NCI-H774 (cell line): ENCODE measurements at places on chromosomes 13 and 19.
A peak's percentile ranks its signal among the peaks of the same experiment; 100 is the strongest.

DNA sequence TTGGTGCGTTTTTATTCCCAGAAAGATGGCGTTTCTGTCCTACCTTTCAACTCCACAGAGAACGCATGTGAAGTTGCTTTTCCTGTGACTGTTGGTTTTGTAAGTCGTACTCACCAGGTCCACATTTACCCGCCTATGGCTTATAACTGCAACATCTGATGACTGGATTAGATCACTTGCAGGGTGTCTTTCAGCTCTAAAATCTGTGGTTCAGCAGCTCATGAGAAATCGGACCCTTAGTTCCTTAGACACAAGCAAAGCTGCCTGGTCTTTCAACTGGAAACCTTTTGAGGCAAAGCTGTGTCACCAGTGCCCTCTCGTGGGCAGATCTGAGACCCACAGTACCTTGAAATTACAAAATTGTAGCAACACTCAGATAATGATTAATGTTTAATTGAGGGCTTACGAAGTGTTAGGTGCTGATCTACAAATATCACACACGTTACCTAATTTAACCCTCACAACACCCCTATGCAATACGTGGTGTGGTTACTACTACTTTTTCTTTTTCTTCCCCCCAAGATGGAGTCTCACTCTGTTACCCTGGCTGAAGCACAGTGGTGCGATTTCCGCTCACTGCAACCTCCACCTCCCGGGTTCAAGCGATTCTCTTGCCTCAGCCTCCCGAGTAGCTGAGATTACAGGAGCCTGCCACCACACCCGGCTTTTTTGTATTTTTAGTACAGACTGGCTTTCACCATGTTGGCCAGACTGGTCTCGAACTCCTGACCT, 65.4 kb downstream of the RUBCNL start:
- peak; percentile 18 for DNase-seq

DNA sequence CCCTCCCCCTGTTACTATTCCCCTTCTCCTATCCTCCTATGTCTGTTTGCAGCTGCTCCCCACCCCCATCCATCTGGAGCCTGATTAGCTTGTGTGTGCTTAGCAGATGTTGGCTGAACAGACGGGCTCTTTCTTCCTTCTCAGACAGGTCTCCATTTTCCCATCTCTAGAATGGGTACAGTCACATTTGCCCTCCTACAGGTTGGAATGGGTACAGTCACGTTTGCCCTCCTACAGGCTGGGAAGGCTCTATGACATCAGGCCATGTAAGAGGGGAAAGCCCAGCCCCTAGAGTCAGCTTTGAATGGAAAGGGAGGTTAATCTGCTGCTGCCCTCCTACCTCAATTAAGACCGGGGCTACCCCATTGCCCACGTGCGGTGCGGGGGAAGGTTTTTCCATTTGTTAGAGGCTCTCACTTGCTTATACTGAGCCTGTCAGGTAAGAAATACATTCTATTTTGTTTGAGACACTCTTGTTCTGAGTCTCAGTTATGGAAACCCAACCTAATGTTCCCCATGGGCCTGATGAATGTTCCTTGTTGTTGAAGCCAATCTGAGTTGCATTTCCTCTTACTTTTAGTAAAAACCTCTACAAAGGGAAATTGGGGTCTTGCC, 2.2 kb upstream of the CLEC17A start:
- no peak for DNase-seq

- DNase-seq: no peak
Measured at GRCh38 chr13:22549126-22549525, 631.7 kb upstream of the SGCG start.

GRCh38 chr19:7645656-7646425, 8.9 kb downstream of the STXBP2 start:
- no peak for DNase-seq

- no peak for DNase-seq
Measured at GRCh38 chr13:109548374-109548773, 238.0 kb downstream of the IRS2 start.

DNA sequence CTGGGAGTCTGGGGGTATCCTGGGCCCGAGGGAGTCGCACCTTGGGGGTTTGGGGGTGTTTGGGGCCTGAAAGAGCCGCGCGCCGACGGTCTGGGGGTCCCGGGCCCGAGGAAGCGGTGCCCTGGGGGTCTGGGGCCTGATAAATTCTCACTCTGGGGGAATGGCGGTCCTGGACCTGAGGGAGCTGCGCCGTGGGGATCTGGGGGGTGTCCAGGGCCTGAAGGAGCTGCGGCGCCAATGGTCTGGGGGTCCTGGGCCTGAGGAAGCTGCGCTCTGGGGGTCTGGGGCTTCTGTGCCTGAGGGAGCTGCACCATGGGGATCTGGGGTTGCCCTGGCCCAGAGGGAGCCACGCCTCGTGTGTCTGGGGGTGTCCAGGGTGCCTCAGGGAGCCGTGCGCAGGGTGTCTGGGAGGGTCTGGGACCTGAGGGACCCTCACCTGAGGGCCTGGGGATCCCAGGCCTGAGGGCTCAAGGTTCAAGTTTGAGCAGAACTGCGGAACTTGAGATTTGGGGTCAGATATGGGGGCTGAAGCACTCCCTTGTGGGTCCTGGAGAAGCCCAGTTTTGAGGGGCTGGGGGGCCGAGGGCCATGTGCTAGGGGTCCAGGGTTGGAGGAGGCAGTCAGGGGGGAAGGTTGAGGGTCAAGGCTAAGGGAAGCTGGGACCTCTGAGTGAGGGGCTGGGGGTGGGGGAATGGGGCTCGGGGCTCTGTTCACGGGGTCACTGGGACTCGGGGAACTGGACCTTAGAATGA, 1.1 kb downstream of the HDGFL2 start:
- no peak for DNase-seq

GRCh38 chr13:102651892-102652291, 43.0 kb downstream of the METTL21C start:
- no peak for DNase-seq

DNA sequence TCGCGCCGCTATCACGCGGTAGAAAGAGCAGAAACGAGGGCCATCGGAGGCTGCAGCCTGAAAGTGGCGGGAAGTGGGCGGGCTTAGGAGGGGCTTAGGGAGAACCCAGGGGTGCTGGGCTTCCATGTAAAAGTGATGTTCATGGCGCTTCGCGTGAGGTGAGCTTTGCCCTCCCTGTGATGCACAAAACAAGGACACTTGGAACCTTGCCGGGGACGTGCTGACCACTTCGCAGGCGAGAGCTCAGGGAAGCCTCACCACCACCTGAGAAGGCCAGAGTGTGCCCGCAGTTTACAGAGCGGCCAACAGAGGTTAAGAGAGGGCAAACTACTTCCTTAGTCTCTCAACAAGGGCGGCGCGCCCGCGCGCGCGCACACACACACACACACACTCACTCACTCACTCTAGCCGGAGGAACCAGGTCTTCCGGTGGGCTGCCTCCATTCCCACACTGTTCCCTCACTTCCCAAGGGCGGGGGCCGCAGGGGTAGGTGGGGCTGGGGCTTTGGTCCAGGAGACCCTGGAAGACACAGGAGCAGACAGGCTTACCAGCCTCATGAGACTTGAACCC, 651 bp downstream of the GAPDHS start:
- peak; percentile 1 for DNase-seq

DNA sequence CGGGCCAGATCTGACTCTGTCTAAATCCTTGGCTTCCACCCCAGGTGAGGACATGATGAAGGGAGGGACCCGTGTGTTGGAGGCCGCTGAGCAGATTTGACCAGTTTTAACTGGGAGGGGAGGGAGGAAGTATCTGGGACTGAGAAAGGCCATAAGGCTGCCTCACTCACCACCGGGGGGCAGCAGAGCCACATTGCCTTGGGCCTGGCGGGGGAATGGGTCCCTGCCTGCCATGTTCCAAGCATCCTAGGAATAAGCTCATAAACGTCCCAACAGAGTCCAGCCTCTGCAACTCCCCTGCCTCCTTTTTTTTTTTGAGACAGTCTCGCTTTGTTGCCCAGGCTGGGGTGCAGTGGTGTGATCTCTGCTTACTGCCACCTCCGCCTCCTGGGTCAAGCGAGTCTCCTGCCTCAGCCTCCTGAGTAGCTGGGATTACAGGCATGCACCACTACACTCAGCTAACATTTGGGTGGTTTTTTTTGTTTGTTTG, 15.5 kb downstream of the MAST3 start:
- DNase-seq: peak; percentile 68

DNA sequence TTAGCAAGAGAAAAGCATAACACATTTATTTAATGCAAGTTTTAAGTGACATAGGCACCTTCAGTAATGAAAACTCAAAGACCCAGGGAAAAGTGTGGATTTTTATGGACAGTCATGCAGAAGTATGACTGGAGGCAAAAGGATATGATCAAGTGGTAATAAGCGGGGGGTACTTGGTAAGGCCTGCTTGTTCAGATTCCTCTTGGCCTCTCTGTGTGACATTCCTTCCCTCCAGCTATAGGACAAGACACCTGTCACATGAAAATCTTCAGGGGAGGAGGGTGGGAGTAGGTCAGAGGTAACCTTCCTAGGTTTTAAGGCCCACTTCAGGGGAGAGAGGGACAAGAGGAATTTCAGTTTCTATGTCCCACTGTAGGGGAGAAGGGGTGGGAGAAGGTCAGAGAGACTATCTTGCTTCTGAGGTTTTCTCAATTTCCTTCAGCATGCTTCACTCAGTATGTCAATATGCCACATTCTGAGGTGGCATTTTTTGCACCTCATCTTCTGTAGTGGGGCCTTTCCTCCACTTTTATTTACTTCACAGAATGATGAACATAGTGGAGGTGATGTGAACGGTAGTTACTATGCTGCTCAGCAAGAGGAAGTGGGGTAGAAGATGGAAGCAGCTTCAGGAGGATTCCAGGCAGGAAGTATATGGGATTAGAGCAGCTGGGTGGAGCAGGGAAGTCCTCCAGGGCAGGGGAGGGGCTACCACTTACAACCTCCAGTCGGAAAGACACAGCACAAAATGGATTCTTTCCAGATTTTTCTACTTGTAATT, 73.2 kb upstream of the RFC3 start:
- peak; percentile 66 for DNase-seq

GRCh38 chr19:13366529-13367143, 139.6 kb downstream of the CACNA1A start:
- no peak for DNase-seq
